ENCODE measurements at places on chromosomes 3 and 15.

DNA sequence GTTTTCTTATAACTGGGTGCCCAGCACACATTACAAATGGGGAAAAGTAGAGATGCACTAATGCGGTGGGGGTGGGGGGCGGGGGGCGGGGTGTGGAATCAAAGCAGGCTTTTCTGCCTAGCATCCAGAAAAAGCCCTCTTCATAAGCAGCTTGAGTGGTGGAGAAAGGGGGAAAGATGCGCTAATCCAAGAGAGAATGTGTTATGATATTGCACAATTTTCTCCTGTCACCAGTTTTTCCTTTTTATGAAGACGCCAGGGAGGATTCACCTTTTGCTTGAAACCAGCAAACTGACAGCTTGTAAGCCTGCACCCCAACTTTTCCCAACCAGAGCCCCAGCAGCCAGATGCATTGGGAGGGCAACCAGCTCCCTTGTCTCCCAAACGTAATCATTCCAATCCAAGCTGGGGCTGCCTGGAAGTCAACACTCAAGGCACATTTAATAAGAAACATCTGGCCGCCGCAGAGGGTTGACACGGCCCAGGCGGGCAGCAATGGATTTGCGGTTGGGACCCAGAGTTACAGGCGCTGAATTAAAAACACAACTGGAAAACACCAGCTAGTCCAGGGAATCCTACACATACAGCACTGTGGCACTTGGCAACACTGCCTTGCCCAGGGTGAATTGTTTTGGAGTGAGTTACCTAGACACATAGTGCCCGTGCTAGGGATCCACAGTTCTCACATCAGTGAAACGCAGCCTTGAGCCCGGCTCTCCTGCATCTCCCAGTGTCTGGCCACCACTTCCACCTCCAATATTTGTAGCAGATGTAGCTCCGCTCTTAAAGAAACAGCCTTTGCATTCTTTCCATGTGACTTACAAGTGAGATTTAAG, 218.5 kb upstream of the PRICKLE2 start:
- DNase-seq, result no peak

GRCh38 chr3:180694321-180694720, 15.0 kb upstream of the CCDC39 start:
- DNase-seq, result no peak

GRCh38 chr3:52176951-52177700, 20.8 kb upstream of the ALAS1 start:
- no peak for DNase-seq

- no peak for DNase-seq
Observed at GRCh38 chr3:174247687-174248152, 611.4 kb upstream of the NAALADL2 start.

GRCh38 chr3:42369832-42370231, 40.6 kb downstream of the LYZL4 start:
- no peak for DNase-seq

Data from activated CD8-positive, alpha-beta memory T cell treated with anti-CD3 and anti-CD28 coated beads for 48 hours (primary cell).